ENCODE measurements at places on chromosomes 2 and 18.
A peak's percentile ranks its signal among the peaks of the same experiment; 100 is the strongest.

DNA sequence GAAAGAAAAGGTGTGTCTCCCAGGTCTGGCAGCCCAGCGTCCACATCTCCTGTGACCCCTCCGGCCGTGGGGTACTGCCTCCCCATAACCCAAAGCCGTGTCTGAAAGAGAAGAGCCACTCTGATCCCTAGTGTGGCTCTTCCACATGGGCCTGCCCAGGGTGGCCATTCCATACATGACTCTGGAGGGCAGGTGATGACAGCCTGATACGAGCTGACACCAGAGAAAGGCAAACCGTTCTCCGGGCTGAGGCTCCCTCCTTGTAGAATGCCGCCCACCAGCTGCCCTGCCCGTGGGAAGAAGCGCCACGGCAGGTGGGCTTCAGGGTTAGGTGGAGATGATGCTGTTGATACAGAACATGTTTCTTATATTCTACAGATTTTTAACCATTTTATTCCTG lies 451.6 kb upstream of the SALL3 start:
- no peak for DNase-seq

- no peak for DNase-seq
Measured at GRCh38 chr2:64601034-64601754, 52.5 kb downstream of the SERTAD2 start.

- DNase-seq, result no peak
Measured at GRCh38 chr18:48027401-48027963, 97.0 kb upstream of the SMAD2 start.

GRCh38 chr2:157438863-157439823 lies 4.7 kb downstream of the CYTIP start:
- DNase-seq, result peak; percentile 44

- no peak for DNase-seq
Measured at GRCh38 chr2:216031960-216032689, 18.8 kb upstream of the MREG start.

DNA sequence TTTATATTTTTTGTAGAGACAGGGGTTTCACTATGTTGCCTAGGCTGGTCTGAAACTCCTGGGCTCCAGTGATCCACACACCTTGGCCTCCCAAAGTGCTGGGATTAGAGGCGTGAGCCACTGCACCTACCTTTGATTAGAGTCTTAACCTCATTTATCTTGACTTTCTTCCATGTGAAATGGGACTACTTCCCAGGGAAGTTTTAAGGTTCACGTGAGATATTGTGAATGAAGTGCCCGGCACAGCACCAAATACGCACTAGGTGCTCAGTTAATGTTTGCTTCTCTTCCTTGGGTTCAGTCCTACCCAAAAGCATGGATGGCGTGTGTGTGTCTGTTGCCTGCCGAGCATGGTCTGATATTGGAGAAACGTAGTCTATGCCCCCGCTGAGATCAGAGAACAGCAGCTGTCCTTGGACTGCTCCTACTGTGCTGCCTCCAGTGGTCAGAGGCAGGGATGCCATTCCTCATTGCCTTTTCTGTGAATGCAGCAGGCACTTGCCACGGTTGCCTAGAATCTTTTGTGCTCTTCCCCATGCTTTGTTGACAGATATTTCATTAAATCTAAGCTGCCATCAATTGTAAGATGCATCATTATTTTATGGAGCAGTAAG lies 12.3 kb upstream of the TFCP2L1 start:
- DNase-seq, result no peak

- no peak for DNase-seq
Measured at GRCh38 chr2:37831081-37831780, 93.9 kb upstream of the RMDN2 start.

GRCh38 chr2:160368988-160369930 lies 124.3 kb downstream of the RBMS1 start:
- DNase-seq, result no peak

GRCh38 chr2:191818725-191819350 lies 28.1 kb downstream of the CAVIN2 start:
- no peak for DNase-seq

DNA sequence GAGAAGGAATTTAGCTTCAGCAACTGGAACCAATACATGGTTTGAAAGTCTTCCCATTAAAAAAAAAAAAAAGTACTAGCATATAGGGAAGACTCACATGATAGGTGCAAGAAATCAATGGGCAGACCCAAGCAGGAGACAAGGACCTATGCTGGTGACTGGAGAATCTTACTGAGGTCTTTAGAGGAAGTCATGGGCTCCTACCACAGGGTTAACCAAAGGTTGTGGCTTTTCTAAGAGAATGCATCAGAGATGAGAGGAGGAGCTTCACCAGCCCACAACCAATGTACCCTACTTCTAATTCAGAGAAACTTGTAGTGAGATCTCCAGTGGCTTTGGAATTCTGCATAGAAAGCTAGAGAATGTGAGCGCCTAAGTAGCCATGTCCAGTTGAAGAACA lies 207.4 kb downstream of the NCKAP5 start:
- no peak for DNase-seq

GRCh38 chr18:48957136-48957535 lies 6.4 kb upstream of the SMAD7 start:
- DNase-seq, result no peak

- DNase-seq, result no peak
Measured at GRCh38 chr18:79645291-79645983, 34.2 kb upstream of the CTDP1 start.

DNA sequence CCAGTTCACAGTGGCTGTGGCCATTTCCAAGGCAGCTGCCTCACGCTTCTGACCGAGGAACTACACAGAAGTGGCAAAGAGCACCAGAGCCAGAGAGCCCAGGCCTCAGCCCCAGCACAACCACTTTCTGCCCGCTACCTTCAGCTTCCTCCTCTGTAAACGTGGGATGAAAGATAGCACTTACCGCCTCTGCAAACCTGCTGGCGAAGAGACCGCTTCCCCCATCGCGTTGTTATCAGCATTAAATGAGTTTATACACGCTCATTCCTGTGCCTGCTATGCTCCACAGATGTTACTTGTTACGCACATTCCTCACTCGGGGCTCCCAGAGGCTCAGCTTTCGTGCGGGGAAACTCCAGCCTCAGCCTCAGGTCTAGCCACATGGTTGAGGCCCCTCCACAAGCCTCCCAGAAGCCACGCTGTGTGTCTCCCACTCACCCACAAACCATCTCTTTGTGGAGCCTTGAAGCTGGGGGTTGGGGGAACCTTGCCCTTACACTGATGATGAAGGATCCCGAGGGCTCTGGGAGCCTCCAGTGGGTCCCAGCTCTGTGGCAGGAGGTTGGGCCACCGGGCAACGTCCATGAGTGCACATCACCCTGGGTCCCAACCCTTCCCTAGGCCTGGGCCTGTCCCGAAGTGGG lies 63.3 kb upstream of the SMAD7 start:
- no peak for DNase-seq

- DNase-seq, result no peak
Measured at GRCh38 chr2:102235042-102235473, 48.2 kb downstream of the IL1RL2 start.

Measured in inflammatory macrophage treated with lipopolysaccharide for 1 hour (primary cell).